ENCODE measurements at places on chromosomes 13 and 19.
A peak's percentile ranks its signal among the peaks of the same experiment; 100 is the strongest.

DNA sequence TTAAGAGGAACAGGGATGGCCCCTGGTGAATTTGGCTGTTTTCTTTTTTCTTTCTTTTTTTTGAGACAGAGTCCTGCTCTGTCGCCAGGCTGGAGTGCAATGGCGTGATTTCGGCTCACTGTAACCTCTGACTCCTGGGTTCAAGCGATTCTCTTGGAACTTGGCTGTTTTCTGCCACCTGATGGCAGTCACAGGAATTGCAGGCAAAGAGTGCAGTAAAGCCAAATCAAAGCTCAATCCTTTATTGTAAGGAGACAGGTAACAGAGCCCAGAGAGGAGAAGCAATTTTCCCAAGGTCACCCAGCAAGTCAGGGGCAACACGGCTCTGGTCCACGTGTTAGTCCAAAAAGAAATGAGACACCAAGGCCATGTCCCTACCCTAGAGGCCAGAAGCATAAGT is 6.2 kb downstream of the TINCR start:
- DNase-seq = peak; percentile 46

GRCh38 chr19:2619076-2619475 is 83.4 kb downstream of the GNG7 start:
- no peak for DNase-seq

DNA sequence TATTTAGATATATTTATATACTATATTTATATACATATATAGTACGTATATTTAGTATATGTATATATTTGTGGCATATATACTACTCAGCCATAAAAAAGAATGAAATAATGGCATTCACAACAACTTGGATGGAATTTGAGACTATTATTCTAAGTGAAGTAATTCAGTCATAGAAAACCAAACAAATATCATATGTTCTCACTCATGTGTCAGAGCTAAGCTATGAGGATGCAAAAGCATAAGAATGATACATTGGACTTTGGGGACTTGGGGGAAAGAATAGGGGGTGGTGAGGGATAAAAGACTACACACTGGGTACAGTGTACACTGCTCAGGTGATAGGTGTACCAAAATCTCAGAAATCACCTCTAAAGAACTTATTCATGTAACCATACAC is 1015.7 kb downstream of the EFNB2 start:
- DNase-seq = no peak

- DNase-seq = no peak
Observed at GRCh38 chr19:21750586-21751128, 16.7 kb downstream of the ZNF100 start.

GRCh38 chr19:7295912-7296536 is 1.8 kb upstream of the INSR start:
- DNase-seq = no peak

DNA sequence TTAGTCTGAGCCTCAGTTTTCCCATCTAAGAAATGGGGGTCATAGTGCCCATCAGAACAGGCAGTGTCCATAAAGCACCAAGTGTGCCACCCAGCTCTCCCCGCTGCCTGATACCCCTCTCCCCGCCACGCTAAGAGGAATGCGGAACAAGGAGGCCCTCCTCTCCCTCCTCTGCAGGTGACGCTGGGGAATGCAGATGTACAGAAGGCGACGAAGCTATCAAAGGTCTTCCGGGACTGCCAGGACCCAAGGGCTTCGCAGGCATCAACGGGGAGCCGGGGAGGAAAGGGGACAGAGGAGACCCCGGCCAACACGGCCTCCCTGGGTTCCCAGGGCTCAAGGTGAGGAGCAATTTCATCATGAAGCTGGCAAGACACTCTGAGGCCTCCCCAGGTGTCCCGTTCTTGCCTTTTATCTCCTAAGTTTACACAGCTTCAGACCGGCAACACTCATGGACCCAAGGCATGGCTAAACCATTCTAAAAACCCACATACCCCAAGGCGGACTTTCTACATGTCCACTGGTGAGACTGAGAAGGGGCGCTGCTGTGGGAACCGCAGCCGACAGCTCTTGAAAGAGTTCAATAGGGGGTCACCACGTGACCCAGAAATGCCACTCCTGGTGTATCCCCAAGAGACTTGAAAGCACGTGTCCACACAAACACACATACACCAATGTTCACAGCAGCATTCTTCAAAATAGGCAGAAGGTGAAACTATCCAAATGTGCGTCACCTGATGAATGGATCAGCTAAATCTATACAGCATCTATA is 102.7 kb downstream of the RAB20 start:
- no peak for DNase-seq

DNA sequence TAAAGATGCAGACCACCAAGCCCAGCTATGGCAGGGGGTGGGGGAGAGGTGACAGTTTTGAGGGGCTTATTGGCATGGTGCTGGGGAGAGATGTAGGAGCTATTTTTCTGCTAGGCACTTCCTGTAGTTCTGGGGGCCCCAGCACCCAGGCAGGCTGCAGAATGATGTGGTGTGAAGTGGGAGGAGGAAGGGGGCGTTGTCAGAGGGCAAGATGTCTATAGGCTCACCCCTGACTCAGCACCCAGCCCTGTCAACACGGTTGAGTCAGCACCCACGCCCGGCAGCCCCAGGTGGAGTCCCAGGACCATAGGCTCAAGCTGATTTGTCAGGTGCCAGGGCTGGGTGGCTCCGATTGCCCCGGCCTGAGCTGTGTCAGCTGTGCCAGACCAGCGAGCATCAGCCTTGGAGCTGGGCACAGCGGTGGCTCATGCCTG is 5.8 kb downstream of the KLF2 start:
- DNase-seq = no peak

- no peak for DNase-seq
Observed at GRCh38 chr13:31882794-31883193, 143.5 kb downstream of the RXFP2 start.

DNA sequence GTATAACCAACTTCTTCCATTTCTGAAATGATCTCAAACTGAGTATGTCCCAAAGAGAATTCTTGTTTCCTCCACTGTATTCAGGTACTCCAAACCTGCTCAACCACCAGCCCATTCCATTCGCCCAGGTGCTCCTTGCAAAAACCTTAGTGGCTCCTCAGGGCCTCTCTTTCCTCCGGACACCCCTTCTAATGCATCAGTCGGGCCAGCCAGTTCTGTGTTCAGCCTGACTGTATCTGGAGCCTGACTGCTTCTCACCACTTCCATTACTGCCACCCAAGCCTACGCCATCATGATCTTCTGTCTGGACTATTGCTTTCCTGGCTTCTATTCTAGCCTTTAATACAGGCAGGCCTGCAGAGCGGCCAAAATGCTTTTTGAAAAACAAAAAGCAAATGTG is 1.5 kb downstream of the PHF11 start:
- DNase-seq = no peak

DNA sequence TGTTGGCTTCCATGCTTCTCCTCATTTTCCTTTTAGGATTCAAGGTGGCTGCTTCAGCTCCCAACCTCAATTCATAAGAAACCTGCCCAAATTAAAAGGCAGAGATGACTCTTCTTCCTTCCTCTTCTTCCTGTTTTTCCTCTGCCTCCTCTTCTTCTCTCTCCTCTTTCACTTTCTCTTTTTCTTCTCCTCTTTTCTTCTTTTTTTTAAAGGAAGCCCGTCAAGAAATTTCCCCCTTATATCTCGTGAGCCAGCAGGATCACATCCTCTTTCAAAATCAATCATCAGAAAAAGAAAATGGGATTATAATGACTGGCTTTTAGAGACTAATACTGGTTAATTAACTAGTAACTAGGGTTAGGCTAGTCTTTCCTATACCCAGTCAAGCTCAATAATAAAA is 220.3 kb downstream of the NBEA start:
- no peak for DNase-seq

DNA sequence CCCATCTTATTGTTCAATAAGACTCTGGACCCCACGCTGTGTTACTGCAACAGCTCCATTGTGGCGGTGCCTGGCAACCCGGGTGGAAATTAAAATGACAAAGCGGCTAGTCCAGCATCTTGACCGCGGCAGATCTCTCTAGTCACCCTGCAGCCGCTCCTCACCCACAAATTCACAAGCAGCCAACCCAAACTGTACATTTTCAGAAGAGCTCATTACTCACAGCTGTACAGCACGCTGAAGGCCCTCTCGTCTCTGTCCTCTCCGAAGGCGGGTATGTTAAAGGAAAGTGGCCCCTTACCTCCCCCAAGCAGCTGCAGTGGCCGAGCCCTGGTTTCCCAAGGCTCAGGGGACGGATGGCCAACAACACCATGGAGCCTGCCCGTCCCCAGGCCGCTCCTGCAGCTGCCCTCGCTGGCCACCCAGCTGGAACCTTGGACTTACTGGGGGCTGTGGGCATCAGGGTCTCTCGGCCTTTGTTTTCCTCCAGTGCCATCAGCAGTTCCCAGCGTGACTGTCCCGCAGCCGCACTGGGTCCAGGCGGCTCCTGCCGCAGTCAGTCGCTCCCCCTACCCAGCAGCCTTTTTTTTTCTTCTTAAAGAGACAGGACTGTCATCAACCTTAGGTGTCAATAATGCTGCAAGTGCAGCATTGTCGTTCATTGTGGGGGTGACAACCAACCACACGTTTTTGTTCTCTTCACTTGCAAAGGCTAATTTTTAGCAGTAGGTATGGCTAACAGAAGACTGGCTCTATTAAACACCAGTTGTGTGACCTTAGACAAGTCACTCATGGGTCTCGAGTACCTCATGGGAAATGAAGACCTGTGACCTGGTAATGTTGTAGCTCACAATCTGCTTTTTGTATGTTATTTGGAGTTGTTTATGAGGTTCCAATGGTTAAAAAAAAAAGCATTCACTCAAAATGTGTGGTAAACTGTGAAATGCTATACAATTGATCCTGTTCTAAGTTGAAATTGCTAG is at the start of gene SACS:
Gene SACS, minus strand, starts transcription at position 532 of the 983 bp plus-strand sequence. CDS start 22,463 bp downstream, outside the sequence.
- DNase-seq = peak; percentile 82
